Fibroblast of the aortic adventitia (primary cell): ENCODE measurements at places on chromosomes 2 and 18. TPM values are rescaled to one million over a fixed set of nuclear protein-coding genes. Genes with fewer than 3 reads are reported as not detected.

DNA sequence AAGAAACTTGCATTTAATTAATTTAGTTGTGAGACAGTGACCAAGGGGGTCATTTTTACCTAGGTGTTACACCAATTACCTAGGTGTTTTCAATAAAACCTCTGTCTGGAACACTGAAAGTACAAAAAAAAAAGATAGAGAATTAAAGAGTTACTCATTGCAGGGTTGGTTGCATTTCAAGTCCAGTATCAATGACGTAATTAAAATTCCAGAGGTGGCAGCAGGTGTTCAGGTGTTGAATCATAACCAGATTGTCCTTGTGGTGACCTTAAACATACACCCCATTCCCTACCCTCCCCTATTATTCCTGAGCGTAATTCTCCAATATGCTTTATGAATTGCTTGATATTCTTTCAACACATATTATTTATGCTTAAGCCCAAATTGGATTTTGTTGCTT is 352.0 kb upstream of the SLC8A1 start:
- DNase-seq: no peak

DNA sequence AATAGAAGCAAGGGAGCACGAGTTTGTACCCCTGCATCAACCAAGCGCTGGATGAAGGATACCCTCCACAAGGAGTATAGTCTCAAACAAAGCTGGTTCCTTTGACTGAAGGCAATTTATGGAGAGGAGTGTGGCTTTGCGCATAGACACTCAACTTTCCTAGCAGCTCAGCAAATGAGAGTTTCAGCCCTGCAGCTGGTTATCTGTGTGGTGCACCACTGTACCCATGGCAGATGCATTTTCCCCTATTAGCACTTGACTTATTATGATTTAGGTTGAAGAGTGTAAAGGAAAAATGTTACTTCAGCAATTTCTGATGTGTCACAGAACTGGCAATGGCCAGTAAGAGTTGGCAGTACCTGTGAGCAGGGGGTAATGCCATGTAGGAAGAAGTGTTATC is 440.1 kb upstream of the LINC00305 start:
- DNase-seq: no peak

Gene TMEM127
- total RNA-seq: 18.6 and 31.6 TPM in 2 replicates

GRCh38 chr2:43201016-43201415 is 25.4 kb downstream of the ZFP36L2 start:
- DNase-seq: no peak

Gene AGAP1
- 9.8 and 12.3 TPM in 2 replicates for total RNA-seq
